ENCODE measurements at places on chromosomes 6 and 20.
A peak's percentile ranks its signal among the peaks of the same experiment; 100 is the strongest.

DNA sequence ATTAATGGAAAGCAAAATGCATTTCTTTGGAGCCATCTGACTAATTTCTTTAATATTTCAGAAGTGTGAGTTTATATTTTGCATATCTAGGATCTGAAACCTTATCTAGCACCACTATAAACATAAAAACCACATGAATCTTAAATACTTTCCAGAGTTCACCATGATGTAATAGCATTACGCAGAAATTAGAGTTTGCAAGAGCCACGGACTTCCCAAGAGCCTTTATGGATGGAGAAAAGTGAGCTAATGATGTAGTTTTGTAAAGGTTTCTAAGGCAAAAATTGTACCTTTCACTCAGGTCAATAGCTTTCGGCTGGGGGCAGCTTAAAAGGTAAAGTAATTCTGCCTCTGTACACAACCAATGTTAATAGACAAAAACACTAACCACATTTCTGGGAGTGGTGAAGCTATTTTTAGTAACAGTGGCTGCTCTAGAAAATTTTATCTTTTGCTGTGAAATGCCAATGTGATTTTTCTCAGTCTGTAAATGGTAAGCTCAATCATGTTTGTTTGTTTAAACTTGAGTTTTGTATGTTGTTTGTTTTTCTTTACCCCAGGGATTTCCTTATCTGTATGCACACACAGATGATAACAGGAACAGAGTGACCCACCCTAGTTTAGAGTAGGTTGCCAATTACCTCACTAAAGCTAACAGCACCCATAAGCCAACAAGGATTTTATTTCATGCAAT, 80.5 kb downstream of the FILIP1 start:
- DNase-seq = no peak

DNA sequence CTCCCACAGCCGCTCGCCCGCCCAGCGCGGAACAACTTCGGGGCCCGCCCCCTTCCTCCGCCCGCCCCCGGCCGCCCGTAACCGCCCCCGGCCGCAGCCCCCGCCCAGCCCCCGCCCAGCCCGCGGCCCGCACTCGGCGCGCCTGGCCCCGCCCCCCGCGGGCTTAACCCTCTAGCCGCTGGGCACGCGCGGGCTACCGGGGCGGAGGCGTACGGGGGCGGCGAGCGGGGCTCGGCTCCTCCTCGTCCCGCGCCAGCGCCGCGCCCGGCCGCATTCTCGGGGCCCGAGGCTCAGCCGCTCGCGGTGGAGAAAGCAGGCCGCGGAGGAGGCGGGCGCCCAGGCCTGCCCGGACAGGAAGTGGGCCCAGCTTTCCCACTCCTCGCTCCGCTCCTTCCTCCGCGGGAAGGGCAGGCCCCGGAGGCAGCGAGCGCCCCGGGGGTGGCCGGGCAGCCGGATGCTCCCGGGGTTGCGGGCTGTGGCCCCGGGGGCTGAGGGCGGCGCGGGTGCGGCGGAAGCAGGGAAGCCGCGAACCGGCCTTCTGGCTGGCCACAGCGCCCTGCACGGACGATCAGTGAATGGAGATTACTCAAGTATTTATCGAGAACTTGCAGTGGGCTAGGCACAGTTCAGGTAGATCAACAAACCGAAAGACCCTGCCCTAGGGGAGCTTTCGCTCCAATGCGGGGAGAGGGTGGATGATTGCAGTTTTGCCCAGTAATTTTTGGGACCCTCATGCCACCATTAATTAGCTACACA, at the start of gene TRAM2:
TRAM2 (minus strand) TSS at position 39 of the 756 bp plus-strand sequence. CDS start 145 bp downstream, outside the sequence.
- DNase-seq = no peak

DNA sequence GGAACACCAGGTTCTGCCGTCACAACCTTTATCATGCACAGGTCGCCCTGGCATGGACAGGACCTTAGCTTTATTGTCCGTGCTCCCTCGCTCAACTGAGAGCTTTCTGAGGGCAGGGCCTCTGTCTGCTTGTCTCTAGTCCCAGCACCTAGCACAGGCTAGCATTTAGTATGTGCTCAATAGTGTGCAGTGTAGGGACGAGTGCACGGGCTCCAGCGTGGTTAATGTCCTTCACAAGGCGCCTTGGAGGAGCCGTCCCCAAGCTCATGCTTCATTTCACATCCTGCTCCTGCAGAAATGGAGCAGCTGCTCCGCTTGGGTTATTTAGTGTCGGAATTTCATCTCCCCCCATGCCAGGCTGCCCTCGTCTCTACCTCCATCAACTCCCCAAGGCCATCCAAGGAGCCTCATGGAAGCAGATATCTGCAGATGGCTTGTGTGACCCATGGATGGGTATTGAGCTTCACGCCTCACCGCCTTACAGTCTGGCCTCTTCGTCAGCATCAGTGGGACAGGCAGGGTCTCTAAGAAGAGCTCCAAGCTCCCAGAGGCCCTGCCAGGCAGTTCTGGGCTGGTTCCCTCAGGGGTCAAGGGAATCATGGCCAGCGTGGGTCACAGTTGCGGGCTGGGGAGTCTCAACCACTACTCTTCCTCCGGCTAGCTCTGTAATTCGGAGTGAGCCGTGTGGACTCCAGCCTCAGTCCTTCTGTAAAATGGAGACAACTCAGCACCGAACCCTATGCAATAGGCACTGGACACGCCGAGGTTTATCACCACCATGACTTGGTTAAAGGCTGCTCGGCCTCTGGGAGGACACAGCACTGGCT, 60.8 kb upstream of the APCDD1L start:
- DNase-seq = no peak

GRCh38 chr6:159151266-159151855, 17.8 kb upstream of the FNDC1 start:
- no peak for DNase-seq

GRCh38 chr6:11525468-11526155, 11.9 kb upstream of the TMEM170B start:
- peak; percentile 89 for DNase-seq

DNA sequence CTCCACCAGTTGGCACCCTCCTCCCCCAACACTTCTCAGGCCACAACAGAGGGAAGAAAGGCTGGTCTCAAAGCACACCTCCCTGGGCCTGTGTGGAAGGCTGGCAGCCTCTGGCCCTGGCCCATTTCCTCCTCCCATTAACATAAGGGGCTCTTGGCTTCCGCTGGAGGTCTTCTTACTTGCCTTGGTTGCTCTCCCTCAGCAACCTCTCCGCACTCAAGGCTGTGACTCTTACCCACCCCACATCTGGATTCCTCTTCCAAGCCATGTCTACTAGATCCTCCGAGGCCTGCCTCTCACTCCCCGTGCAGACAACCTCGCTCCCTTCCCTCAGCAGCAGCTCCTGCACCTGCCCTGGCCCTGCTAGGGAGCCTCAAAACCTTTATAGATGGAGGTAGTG, 112.2 kb upstream of the PRND start:
- no peak for DNase-seq

- no peak for DNase-seq
Observed at GRCh38 chr6:117317261-117317660, 51.9 kb downstream of the VGLL2 start.

- DNase-seq = no peak
Observed at GRCh38 chr6:161228096-161228495, 45.8 kb downstream of the AGPAT4 start.

GRCh38 chr20:35830264-35830663, 58.4 kb downstream of the PHF20 start:
- no peak for DNase-seq

GRCh38 chr6:31125162-31125561, 4.9 kb upstream of the CDSN start:
- DNase-seq = no peak

- DNase-seq = no peak
Observed at GRCh38 chr6:26575494-26575939, 21.2 kb upstream of the ABT1 start.

DNA sequence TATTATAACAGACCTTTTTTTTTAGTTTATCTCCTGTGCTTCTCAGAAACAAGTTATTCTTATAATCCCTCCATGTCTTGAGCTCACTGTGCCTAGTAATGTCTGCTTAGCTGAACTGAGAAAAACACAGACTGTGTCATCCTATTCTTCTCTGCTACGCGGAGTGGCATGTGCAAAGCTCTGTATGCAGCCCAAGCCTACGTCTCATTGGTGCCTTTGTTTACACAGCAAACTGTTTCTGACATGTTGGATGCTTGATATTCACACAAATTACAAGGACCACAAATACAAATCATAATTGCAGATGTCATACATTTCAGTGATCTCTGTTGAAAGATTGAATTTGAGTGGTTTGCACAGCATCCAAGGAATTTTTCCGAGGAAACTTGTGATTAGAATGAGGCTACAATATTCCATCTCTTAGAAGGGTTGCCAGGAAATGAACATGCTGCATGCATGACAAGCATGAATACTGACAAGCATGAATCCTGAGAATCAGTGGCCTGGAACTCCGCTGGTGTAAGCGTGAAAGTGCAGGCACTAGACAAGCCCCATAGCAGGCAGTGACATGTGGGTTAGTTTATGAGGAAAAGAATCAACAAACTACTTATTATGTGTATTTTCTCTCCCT, 128.4 kb upstream of the SGK1 start:
- no peak for DNase-seq
